ENCODE measurements at places on chromosomes 5 and 9. TPM values are rescaled to one million over a fixed set of nuclear protein-coding genes. Genes with fewer than 3 reads are reported as not detected.

Gene AK1
- total RNA-seq: 106 TPM

Gene NANS
- total RNA-seq: 342 TPM

- no peak for DNase-seq
These were observed 105.8 kb downstream of the ADAMTS2 start for GRCh38 chr5:179239256-179240135.

GRCh38 chr9:108951578-108951977 is 17.4 kb downstream of the ABITRAM start:
- no peak for DNase-seq

DNA sequence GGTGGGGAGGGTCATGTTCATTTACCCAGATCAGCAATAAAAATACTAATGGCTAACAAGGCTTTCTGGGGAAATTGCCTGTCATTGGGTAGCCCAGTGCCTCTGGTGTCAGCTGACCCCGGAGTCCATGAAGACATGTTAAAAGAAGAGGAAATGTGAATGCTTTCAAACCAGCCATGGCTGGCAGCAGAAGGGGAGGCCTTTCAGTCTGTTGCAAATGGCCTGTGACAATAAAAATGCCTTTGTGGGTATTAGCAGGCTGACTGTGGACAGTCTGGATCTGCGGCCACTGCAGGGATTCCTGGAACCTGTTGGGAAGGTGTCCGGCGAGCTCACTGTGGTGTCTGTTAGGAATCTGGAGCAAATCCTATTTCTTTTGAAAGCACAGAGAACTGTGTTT is 7.5 kb downstream of the ABL1 start:
- DNase-seq: no peak
